Sciatic nerve (tissue), 2 donors: ENCODE measurements at places on chromosomes 6 and 20.

GRCh38 chr6:136104556-136104955 is 145.6 kb downstream of the MTFR2 start:
- DNase-seq, result no peak

- no peak for DNase-seq
Observed at GRCh38 chr20:47970282-47970903, 185.1 kb upstream of the SULF2 start.

DNA sequence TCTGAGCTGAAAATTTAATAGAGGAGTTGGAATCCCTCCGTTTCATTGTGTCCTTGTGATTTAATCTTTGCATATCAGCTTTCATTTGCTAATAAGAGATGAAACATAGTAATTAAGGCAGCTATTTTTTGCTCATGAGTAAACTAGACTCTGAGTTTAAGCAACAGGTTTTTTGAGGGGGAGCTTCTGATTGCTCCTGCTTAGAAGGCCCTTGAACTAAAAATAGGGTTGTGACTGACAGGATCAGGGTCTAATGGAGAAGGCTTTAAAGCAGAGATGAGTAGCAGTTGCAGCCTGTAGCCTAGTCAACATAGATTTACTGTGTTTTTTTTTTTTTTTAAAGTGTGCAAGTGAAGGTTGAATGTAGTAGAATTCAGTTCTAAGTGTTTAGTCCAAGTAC is 17.4 kb downstream of the HSF2 start:
- no peak for DNase-seq

DNA sequence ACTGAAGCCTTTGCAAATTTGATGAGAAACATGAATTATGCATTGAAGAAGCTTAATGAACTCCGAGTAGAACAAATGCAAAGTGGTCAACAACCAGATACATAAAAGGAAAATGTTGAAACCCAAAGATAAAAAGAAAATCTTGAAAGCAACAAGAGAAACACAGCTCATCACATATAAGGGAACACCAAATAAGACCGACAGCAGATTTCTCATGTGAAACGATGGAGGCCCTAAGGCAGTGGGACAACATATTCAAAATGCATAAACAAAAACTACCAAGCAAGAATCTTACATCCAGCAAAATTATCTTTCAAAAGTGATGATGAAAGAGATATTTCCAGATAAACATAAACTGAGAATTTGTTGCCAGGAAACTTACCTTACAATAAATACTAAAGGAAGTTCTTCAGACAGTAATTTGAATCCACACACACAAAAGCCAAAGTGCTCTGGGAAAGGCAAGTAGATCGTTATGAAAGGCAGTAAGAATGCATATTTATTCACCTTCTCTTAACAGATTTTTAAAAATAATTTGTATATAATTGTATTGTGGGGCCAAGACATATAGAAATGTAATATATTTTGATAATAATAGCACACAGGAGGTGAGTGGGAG is 22.5 kb downstream of the SLC52A3 start:
- no peak for DNase-seq

- DNase-seq, result no peak
Observed at GRCh38 chr6:80956898-80957297, 795.6 kb downstream of the TENT5A start.

- DNase-seq, result no peak
Observed at GRCh38 chr6:42339991-42340401, 111.7 kb downstream of the TRERF1 start.

- no peak for DNase-seq
Observed at GRCh38 chr6:620166-620565, 36.7 kb downstream of the HUS1B start.

DNA sequence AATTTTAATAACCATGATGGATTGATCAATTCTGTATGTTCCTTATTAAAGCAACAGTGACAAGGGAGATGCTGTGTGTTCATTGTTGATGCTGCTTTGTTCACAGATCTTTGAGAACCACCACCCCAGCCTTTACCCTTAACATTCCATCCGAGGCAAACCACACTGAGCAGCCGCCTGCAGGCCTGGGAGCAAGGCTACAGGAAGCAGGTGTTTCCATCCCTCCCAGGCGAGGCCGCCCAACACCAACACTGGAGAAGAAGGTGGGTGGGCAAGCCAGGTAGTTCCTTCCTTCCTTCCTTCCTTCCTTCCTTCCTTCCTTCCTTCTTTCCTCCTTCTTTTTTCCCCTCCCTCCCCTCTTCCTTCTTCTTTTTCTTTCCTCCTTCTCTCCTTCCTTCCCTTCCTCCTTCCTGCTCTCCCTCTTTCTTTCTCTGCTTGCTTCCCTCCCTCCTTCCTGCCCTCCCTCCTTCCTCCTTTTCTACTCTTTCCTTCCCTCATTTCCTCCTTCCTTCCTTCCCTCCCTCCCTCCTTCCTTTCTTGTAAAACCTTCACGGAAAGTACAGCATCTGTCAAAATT is 13.7 kb downstream of the TTLL2 start:
- no peak for DNase-seq

GRCh38 chr20:44829688-44830087 is 19.3 kb upstream of the RIMS4 start:
- no peak for DNase-seq

GRCh38 chr6:33112148-33112547 is 36.4 kb downstream of the HLA-DPB1 start:
- no peak for DNase-seq

GRCh38 chr6:136517582-136517981 is 32.6 kb downstream of the MAP7 start:
- no peak for DNase-seq

DNA sequence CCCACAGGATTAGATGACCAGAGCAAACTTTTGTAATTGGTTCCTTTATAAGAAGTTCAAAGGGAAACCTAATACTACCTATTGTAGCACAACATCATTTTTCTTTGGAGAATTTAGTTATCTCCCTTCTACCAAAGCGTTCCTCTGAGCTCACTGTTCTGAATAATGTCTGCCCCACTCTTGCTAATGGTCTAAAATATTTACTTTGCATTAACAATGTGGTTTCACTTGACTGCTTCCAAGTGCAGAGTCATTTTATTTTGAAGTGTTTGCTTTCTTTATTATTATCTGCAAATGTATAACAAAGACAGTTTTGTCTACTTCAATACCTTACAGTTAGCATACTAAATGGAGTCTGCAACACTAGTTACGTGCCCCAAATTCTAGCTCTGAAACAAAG is 15.0 kb downstream of the TRAPPC3L start:
- DNase-seq, result no peak

- DNase-seq, result no peak
Observed at GRCh38 chr6:52538901-52539354, 37.9 kb downstream of the TRAM2 start.

DNA sequence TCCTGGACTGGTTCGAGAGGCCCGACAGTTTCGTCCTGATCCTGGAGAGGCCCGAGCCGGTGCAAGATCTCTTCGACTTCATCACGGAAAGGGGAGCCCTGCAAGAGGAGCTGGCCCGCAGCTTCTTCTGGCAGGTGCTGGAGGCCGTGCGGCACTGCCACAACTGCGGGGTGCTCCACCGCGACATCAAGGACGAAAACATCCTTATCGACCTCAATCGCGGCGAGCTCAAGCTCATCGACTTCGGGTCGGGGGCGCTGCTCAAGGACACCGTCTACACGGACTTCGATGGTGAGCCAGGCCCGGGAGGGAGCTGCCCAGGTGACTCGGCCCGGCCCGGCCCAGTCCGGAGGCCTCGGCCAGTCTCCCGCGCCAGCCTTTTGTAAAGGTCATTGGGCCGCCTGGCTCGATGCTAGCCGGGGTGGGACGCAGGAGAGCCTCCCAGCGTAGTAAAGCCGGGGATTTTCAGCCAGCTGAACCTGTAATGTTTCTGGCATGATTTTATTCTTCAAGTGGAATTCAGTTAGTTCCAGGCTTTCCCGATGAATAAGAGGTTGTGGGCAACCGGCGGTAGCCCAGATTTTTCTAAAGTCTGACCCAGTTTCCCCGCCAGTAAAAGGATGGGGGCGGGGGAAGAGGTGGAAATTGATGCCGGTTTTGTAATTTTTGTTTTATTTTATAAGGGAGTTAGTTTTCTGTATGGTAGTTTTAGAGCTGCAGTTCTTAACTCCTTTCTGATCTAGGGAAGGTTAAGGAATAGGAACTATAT is 1.4 kb downstream of the PIM1 start:
- peak; percentile 78 for DNase-seq

GRCh38 chr6:146664871-146665360 is 66.1 kb downstream of the ADGB start:
- DNase-seq, result no peak

GRCh38 chr20:23048283-23049200 is 930 bp downstream of the THBD start:
- peak; percentile 74 for DNase-seq

DNA sequence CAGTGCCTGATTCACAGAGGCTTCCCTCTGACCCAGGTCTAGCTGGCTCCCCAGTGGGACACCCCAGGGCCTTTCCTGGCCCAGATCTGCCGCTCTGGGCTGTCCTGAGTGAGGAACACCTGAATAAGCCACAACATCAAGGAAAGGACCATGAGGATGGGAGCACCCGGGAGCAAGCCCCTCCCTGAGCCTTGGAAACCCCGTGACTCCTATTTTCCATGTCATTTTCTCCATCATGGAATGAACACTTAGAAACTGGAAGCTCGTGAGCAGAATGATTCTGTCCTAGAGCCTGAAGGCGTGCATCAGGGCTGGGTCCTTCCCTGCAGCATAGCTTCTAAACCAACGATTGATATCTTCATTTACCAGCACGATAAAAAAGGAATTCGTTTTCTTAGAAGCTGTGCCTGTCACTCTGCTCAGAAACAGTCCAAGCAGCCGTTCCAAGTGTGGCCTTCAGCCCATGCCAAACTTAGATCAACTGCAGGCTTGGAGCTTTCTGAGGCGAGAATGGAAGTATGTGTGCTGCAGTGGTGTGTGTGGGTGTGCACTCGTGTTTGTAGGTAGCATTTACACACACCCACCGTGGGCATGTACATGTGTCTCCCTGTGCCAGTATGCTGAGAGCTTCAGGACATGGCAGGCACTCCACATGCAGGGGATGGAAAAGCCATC is 83.2 kb upstream of the FOXC1 start:
- no peak for DNase-seq

DNA sequence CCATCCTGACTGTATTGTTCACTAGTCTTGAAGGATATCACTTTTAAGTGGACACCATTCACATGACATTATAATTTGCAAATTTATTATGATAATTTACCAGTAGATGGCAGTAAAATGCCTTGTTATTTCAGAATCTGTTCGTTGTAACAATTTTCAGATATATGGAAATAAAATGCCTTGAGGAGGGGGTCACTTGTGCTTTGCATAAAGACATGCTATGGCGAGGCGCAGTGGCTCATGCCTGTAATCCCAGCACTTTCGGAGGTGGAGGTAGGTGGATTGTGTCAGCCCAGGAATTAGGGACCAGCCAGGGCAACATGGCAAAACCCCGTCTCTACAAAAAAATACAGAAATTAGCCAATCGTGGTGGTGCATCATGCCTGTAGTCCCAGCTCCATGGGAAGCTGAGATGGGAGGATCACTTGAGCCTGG is 9.0 kb upstream of the NCOA6 start:
- no peak for DNase-seq

DNA sequence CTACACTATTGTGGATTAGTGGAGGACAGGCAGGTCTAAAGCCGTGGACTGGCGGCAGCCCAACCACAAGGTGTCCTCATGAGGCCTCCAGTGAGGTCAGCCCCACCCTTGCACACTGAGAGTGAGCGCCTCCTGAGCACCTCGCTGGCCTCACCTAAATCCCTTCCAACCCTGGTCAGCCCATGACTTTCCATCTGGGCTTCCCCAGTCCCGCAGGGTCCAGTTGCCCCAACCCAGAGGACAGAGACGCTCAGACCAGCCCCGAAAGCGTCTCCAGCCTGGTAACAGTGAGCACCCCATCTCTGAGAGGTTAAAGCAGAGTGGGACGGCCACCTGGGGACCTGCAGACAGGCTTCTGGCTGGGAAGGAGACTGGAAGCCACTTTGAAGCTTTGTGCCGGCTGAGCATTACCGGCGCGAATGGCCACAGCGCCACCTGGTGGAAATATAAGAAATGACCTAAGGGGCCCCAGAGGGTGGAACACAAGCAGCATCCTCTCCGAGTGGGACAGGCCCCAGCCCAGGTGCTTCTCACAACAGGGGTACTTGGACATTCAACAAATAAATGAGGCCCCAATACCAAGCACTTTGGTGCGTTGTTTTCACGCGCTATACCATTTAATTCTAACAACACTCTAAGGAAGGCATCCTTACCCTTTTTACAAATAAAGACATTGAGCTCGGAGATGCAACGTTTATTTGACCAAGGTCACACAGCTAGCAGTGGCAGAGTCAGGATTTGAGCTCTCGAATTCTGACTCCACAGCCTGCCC is 65.7 kb upstream of the TOP1 start:
- peak; percentile 83 for DNase-seq

DNA sequence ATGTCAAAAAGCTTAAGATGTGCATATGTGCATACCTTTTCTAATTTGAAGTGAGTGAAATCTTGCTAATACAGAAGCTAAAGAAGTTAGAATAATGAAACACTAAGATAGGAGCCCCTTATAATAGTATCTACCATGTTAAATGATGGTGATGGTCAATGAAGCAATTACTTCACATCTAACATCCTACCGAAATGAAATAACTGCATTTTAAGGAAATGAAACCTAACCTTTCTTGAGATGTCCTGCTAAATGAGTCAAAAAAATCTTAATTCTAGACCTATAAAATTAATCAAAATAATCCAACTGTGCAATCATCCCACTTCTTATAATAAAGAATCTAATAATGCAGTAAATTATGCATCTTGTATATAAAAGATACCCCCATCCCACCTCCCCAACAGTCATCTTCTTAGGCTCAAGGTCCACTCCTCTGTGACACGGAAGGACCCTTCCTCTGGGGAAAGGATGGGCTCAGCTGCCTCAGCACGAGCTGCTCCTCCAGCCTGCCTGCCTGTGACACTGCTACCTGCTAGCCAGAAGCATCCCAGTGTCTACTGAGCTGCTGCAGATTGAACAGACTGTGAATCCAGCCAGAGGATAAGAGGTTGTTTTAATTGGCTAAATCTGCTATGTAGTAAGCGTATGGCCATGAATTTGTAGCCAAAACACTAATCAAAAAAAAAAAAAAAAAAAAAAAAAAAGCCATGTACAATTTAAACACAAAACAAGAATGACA is 129.6 kb upstream of the BEND3 start:
- DNase-seq, result no peak

DNA sequence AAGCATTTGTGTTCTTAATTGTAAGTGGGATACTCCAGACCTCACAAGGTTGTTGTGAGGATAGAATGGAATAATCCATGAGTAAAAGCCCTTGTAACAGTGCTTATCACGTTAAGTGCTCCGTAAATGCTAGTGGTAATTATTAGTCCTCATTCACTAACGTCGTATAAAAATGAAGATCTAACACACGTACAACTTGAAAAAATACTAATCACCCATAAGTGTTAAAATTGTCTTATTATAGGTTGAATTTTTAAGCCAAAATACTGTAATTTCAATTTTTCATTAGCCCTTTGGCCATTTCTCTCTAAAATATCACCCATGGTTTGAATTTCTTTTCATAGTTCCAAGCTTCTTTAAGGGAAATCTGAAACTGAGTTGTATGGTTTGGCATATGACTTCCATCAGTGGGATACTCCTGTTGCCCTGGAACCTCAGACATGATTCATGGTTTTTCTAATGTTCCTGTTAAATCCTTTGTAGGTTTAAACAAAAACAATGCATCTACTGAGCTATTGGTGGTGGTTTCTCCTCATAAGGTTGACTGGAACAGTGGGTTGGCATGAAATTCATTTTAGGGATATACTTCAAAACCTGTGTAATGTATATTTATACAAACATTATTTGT is 19.1 kb downstream of the XRN2 start:
- no peak for DNase-seq
